ENCODE measurements at places on chromosomes 12 and 14.

DNA sequence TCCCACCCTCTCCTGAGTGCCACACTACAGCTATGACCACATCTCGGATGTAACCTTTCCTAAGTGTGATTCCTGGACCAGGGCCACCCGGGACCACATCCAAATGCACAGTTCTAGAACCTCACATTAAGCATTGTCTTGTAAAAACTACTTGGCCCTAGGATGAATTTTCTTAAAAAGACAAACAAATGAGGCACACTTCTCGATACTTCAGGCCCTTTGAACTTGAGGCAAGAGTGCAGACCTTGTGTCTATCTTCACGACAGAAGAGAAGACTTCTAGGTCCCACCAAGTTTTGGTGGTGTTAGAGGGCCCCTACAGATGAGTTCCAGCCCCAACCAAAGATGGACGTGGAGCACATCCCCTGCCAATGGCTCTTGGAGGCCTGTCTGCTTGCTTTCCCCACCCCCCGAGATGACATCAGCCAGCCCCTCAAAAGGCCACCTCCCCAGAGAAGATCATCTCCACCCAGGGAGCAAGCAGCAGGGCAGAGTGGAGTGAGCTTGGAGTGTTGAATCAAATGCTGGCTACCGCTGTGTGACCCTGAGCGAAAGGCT is 9.3 kb downstream of the ISCU start:
- no peak for DNase-seq

DNA sequence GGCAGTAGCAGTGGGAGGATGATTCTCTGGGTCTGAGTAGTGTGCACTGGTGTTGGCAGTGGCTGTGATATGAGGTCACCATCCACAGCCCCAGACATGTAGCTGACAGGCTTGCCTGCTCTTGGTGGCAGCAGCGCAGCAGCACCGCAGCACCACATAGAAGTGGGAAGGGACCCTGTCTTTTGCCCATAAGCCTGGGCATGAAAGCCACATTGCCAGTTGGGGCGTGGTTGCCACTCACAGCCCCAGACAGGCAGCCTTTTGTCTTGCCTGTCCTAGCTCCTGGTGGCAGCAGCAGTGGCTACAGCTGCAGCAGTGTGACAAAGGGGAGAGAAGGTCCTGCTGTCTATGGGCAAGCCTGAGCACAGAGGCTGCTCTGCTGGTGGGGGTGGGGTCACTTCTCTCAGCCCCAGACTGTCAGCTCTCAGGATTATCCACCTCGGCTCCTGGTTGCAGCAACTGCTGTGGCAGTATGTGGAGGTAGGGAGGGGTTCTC is 71.5 kb downstream of the BRMS1L start:
- no peak for DNase-seq

GRCh38 chr12:13044906-13045299 is 722 bp downstream of the FAM234B start:
- DNase-seq = no peak

GRCh38 chr14:50786751-50787464 is 44.1 kb downstream of the NIN start:
- no peak for DNase-seq

- no peak for DNase-seq
These were observed 168.5 kb downstream of the NAV3 start for GRCh38 chr12:77999074-77999715.

GRCh38 chr12:48390026-48390425 is 39.3 kb upstream of the ZNF641 start:
- DNase-seq = no peak

DNA sequence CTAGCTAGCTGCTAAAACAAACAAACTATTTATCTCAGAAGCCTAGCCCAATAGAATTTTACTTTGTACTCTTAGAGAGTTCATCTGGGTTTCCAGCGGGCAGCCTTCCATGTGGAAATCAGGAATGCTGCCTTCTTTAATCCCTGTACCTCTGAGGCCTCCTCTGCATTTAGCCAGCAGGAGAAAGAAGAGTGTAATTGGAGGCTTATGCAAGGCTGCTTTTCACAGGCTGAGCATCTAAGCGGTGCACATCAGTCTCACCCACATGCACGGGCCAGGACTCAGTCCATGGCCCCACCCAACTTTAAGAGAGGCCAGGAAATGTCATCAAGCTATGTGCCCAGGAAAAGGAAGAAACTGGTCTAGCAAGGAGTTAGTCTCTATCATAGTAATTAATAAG is 14.0 kb upstream of the PTGDR start:
- DNase-seq = no peak

GRCh38 chr12:100199023-100199346 is 1.6 kb upstream of the ACTR6 start:
- DNase-seq = no peak

- no peak for DNase-seq
These were observed 1090.6 kb downstream of the GALC start for GRCh38 chr14:86902176-86902950.
